ENCODE measurements at places on chromosomes 6 and 20.

DNA sequence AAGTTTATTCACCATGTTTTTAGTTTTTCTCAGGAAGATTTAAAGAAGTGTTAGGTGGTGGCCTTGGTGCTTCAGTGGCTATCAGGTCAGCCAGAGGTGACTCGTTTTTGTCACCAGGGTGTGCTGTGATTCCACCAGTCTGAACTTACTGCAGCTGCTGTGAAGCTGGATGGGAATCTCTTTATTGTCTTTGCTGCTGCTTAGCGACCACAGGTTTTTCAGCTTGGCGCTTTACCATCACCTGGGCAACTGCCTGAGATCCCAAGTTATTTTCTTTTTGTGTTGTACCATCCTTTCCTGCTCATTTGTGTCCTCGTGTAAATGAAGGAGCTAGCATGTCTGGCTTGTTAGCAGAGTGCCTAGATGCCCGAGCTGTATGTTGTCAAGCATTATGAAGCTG lies 146.9 kb downstream of the MACROD2 start:
- no peak for DNase-seq

- no peak for DNase-seq
Observed at GRCh38 chr6:30074331-30075093, 1.1 kb downstream of the RNF39 start.

GRCh38 chr20:17638835-17639407 lies 43.1 kb downstream of the RRBP1 start:
- DNase-seq = no peak

DNA sequence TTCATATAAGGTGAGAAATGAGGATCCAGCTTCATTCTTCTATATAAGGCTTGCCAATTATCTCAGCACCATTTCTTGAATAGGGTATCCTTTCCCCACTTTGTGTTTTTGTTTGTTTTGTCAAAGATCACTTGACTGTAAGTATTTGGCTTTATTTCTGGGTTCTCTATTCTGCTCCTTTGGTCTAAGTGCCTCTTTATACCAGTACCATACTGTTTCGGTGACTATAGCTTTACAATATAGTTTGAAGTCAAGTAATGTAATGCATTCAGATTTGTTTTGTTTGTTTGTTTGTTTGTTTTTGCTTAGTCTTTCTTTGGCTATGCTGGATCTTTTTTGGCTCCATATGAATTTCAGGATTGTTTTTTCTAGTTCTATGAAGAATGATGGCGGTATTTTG lies 64.6 kb downstream of the ERMARD start:
- no peak for DNase-seq

DNA sequence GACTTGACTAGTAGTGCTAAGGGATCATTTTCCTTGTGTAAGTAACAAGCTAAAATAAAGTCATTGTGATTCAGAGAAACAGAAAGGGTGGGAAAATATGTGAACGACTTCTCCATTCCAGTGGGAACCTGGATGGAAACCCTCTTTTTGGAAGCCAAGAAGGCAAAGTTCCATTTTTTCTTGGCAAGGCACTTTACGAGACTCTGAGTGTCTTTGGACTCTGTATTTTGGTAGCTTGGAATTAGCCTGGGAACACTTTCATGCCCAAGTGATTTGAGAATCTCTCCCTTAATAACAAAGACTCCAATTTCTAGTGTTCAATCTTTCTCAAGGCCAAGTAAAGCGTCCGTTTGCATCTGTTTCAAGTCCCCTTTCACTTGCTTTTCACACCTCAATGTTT lies 100.5 kb upstream of the SASH1 start:
- DNase-seq = no peak

DNA sequence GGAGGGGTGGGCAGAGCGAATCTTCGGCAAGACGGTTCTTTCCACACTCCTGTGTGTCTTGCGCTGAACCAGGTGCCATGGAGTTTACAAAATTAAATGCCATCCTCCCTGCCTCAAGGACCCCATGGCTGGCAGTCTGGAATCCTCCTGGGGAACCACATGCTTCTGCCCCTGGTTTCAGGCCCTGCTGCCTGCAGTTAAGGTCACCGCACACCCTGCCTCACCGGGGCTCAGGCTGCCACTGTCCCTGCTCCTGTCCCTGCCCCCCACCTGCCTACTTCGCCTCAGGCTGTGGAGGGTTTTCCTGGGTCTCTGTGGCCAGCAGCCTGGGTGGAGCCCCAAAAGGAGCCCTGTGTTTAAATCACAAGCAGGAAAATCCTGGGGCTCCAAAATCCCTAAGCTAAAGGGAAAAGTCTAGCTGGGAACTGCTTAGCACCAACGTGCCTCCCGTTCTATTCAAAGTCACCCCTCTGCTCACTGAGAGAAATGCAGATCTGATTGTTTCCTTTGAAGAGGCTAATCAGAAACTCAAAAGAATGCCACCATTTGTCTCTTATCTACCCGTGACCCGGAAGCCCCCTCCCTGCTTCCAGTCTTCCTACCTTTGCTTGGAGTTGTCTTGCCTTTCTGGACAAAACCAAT lies 10.6 kb upstream of the TTLL2 start:
- DNase-seq = no peak

DNA sequence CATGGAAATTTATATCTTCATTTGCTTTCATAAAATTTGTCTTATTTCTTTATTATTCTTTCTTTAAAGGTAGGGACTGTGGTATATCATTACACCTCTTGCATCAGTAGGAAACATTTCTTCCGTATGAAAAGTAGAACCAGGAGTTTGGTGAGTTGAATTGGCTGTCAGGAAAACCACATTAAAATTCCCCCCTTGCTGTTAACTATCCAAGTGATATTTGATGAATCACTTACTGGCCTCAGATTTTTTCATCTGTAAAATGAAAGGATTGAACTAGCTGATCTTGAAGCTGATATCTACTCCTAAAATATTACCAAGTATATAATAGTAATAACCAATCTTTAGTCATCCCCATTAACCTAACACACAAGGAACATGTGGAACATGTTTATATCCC lies 460.9 kb downstream of the GJA1 start:
- DNase-seq = no peak

DNA sequence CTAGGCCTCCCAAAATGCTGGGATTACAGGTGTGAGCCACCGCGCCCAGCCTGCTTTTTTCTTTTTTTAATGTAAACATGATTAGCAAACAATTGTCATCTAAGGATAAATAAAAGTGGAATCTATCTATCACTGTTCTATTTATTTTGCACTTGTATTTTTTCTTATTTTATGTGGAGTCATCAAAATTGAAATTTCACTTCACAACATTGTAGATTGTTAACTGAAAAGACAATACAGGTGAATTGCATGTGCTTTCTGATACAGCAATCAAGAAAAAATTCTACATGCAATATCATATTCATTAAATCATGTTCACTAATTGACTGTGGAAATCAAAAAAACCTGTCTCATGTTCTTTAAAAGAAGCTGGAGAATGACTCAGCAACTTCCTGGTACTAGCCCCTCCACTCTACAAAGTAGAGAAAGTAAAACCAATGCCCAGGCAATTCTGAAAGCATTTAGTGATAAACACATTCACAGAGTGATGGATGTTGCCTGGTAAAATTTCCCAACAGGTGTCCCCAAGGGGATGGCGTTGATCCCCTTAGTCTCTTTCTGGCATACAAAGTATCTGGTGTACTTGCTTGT lies 10.7 kb upstream of the RFX6 start:
- no peak for DNase-seq

GRCh38 chr6:114135363-114135971 lies 164.5 kb upstream of the HDAC2 start:
- no peak for DNase-seq

DNA sequence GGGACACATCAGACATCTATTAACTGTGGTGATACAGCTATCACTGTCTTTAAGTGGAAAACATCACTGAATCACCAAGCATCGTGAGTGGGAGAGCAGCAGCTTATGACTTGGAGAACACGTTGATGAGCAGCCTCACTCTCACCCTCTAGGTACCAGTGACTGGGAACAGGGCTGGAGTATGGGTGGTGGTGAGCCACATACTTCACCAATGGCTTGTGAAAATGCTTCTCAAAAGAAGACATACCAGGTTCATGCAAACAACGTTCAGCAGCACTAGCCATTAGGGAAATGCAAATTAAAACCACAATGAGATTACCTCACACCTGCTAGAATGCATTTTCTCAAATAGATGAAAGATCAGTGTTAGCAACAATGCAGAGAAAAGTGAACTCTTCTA lies 25.3 kb downstream of the SNX5 start:
- DNase-seq = no peak

DNA sequence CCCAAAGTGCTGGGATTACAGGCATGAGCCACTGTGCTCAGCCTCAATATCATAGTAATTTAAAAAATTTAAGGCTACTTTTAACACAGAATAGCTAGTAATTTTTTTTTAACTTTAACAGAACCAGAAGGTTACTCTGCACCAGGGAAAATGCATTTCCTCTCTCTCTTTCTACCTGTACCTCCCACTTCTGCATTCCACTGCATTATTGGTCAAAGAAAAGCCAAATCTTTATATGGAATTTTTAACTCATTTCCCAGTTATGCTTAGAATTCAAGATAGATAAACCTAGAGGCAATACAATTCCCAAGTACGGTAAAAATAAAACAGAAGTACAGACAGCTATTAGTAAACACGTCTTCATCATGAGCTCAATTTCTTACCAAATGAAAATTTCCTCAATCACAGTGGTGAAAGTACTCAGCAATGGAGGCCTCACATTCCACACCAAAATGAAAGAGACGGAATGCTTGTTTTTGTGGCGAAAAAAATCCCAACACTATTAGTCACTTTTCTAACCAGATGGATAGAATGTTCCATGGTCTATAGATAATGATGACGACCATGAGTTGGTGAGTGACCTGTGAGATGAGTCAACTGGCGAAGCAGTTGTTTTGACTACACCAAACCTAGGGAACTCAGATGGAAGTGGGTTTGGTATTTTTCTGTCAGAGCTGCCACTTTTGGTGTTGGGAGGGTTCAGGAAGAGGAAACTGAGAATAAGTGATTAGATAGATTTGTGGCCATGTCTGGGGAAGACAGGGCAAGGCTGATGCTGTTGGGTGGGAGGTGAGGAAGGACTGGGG lies 104.7 kb upstream of the SGK1 start:
- no peak for DNase-seq

DNA sequence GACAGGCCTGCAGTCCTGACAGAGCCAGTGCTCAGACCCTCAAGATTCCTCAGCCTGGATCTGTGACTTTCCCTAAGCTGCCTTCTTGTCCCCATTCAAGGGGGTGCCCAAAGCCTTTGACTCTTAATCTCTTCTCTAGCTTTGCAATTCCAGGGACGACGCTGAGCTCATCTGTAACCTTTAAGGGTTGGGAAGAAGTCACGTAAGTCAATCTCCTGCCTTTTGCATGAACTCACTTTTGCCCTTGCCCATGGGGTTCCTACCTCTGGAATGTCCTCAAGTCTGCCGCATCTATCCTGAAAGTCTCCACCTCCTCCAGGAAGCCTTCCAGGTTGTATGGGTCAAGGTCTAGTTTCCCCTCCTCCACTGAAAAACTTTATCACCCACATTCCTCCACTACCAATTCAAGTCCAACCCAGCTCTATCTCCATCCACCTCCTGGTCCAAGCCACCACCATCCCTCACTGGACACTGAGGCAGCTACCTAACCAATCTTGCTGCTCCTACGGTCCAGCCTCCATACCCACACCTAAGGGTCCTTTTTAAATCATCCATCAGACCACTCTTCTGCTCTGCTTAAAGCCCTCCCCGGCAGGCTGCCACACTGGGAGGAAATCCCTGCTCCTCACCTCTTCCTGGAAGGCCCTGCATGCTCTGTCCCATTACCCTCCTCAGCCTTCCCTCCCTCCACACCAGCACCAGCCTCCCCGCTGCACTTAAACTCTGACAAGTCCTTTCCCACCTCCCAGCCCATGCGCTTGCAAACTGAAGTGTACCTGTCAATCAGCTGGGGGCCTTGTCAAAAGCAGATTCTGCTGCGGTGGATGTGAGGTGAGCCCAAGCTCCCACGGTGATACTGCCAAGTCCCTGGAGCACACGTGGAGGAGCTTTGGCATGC lies 29.7 kb downstream of the PREX1 start:
- no peak for DNase-seq

- DNase-seq = no peak
Observed at GRCh38 chr20:22320245-22320915, 264.0 kb downstream of the FOXA2 start.

All from activated T-helper 2 cell treated with anti-CD3 and anti-CD28 coated beads, Interferon-gamma antibody, Interleukin-2, Interleukin-4, amounts not matched to agents 10 μg/mL and 5 μg/mL and 100 μg/mL, durations not matched to agents 14 hours and 24 hours and 36 hours (primary cell).